Upper lobe of right lung (tissue), 1 donor: ENCODE measurements at places on chromosomes 2 and 18. TPM values are rescaled to one million over a fixed set of nuclear protein-coding genes. Genes with fewer than 3 reads are reported as not detected.

Gene FSHR
- not detected for total RNA-seq

Gene SAG
- total RNA-seq: not detected

Gene OR6B3
- total RNA-seq: not detected

Gene LOXL3
- 8.1 TPM for total RNA-seq

Gene MBD2
- total RNA-seq: 78.4 TPM

Gene PHLPP1
- total RNA-seq: 11.9 TPM

Gene IL18R1
- 26.5 TPM for total RNA-seq

Gene PLB1
- 4.2 TPM for total RNA-seq

Gene LRPPRC
- total RNA-seq: 56.1 TPM

Gene TUBA3D
- total RNA-seq: not detected

Gene CERKL
- 0.29 TPM for total RNA-seq

Gene OR6B2
- not detected for total RNA-seq

Gene GPR45
- not detected for total RNA-seq

Gene MC2R
- not detected for total RNA-seq

- no peak for DNase-seq
These were observed 45.6 kb downstream of the INSIG2 start for GRCh38 chr2:118133916-118134315.

GRCh38 chr2:174124181-174124580, 124.2 kb downstream of the OLA1 start:
- DNase-seq: no peak

DNA sequence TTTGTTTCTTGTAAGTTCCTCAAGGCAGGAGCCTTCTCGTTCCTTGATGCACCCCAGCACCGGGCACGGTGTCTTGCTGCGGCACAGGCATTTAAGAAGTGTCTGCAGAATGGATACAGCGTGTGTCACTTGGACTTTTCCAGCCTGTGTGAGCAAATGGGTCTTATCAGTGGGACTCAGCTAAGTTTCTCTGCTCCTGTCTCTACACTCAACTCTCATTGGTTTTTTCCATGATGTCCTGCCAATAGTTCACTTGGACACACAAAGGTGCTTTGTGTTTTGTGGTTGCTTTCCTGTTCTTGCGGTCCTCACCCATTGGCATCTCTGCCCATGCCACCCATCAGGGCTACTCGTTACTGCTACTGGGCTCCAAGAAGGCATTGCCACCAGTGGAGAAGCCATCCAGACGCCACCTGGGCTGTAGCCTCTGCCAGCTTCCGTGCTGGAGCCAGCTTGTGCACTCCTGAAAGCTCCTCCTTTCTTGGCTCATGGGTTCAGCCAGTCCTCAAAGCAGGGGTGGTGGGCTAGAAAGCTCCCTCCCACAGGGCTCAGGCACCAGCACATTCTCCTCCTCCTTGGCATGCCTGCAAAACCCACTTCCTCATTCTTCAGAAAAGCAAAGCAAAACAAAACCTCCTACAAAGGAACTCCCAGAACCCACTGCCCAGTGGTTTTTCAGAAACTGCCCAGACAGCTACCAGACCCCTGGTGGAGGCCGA, 41.4 kb downstream of the IL1R2 start:
- DNase-seq: peak; percentile 83

- DNase-seq: no peak
These were observed 66.3 kb downstream of the MYO5B start for GRCh38 chr18:50128506-50129271.

DNA sequence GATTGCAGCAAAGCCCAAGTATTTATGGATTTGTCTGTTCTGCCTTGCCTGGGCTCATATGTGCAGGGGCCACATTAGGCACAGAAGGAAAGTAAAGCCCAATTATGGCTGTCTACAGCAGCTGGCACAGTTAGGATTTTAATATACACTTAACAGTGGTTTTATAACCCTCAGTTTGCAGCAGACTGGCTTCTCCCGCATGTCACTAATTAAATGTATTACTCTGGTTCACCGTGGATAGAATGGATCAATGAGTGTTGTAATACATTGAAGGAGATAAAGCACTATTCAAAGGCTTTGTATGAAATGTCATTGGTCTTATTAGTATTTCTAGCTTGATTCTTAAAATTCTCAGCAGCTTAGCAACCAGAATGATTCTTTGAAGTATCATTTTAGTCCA, 320.2 kb downstream of the KCNS3 start:
- DNase-seq: no peak

- DNase-seq: no peak
These were observed 42.6 kb downstream of the HDAC4 start for GRCh38 chr2:239358062-239358754.

DNA sequence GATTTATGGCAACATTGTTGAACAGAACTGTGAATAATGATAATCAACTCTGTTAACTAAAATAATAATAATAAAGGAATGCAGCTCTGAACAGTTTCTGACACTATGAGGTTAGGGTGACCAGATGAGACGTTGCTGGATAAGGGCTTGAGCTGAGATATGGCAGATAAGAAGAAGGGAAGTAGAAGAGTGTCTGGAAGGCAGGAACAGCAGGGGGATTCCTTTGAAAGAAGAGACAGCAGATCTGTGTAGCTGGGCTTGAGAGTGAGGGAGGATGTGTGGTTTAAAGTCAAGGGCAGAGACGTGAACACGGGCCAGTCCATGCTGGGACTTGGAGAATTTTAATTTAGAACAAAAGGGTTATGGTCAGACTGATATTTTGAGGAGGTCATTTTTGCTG, 273.1 kb upstream of the SLC14A2 start:
- DNase-seq: no peak

DNA sequence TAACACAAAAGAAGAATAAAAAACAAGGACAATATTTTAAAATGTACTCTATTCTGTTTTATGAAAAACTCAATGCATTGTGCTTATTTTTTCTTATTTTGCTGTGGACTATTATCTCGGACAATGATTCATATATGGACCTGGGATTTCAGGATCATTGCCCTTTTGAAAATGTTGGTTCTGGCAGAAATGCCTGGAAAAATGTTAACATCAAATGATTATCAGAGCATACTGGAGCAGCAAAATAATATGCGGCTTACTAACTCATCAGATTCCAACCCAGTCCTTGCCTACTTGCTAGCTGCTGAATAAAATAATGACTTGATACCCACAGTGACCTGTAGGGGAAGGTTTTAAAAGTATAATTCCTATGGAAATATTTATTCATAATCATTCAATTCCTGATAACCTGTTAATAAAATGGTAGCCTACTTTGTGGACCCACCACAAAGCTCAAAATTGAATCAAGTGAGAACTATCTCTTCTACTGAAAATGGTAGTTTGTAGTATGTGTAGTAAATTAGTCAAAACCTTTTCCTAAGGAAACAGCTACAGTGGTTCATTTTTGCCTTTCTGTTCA, 117.4 kb downstream of the NEB start:
- DNase-seq: no peak

DNA sequence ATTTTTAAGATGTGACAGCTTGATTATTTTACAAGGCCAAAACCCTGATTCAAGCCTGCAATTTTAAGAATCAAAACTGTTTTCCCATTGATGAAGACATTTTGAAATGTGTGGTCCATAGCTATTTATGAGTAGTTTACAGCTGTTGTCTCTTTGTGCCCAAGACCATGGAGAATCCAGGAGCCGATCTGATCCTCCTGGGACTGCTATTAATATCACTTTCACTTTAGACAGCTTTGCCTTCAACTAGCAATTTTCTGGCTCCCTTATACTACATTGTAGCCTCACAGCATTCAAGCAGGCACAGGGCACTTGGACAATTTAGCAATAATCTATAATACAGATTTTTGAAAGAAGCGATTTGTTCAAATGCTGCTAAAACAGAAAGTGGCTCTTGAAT, 172.9 kb downstream of the SLC8A1 start:
- no peak for DNase-seq

- no peak for DNase-seq
These were observed 168.1 kb downstream of the TMEM163 start for GRCh38 chr2:134550566-134551164.

DNA sequence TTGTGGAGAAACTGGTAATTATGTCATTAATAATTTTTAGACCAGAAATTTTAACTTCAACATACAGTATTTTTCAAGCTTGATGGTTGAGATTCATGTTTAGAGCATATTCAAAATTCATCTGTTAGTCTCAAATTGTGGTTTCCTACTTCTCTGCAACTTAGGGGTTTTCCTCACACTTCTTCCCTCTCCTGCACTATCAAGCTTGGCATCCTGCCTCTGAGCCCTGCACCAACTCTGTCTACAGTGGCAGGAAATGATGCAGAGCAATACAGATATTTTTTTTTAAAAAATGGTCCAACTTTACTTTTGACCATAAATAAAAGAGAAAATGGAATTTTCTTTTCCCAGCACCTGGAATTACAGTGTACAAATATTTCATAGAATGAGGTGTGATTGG, 247.3 kb downstream of the NUP35 start:
- DNase-seq: no peak

GRCh38 chr2:106843001-106843909, 42.7 kb downstream of the ST6GAL2 start:
- no peak for DNase-seq

GRCh38 chr2:159620796-159621195, 4.4 kb upstream of the BAZ2B start:
- no peak for DNase-seq

DNA sequence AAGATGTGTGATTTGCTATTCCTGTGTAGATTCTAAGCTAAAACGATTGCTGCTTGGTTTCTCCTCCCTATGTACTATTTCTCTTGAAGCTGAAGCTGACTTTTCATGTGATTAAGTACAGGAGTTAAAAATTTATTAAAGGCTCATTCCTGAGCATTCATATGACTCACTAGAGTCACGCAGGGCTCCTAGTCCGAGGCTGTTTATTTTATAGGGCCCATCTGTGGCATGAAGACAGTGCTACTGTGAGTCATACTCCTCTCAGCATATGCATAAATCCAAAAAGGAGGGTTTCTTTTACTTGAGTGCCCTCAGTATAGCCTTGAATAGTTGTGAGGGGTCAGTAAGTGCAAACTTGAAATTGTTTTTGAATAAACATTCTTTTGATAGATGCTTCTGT, 378.8 kb downstream of the PTPRM start:
- no peak for DNase-seq

DNA sequence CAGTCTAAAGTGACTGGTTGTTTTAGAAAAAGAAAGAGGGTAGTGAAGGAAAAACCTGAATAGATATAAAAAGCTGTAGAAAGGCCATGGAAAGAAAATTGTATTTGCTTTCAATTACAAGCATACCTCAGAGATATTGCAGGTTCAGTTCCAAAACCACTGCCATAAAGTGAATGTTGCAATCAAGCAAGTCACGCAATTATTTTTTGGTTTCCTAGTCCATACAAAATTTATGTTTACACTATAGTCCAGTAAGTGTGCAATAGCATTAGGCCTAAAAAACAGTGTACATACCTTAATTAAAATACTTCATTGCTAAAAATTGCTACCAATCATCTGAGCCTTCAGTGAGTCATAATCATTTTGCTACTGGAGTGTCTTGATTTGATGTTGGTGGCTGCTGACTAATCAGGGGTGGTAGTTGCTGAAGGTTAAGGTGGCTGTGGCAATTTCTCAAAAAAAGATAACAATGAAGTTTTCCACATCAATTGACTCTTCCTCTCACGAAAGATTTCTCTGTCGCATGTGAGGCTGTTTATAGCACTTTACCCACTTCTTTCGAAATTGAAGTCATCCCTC, 2003.8 kb upstream of the PIK3C3 start:
- no peak for DNase-seq

DNA sequence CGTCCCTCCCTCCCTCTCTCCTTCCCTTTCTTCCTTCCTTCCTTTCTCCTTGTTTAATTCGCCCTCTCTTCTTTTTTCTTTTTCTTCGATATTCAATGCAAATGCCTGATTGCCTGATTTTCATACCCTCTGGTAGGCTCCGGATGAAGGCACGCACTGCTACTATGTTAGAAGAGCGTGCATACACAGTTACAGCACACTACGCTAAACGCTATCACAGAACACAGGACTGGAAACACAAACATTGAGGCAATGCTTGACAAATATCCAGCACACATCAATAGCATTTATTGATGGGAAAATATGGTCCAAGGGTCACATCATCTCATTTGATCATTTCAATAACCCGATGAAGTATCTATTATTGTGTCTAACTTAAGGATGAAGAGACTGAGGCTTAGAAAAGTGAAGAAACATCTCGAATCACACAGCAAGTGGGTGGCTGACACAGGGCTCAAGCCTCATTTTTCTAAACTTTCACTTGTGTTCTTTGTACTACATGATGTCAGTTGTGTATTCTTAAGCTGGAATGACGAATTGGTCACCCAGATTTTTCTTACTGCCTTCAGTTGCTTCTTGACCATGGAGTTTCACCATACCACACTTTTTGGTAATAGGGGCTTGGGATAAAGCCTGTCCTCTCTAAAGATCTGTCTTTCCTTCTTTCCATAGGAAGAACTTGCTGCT, 101.8 kb downstream of the TRIB2 start:
- DNase-seq: no peak

DNA sequence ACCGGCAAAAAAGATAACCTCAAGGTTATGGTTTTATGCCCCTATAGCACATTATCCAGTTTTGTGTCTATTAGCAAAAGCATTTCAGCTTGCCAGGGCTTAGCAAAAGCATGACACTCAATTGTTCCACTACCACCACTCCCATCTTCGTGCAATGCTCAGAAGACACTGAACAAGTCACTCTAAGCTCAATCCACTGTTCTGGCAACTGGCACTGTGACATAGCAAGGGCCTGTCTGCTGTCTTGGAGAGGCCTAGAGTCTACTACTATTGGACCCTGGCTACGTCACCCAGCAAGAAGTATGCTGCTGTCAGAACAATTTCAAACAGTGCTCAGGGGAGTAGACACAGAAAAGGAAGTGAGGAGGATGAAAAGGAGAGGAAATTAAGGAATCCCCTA, 103.5 kb upstream of the PPP1CB start:
- no peak for DNase-seq

- peak; percentile 51 for DNase-seq
These were observed 558.3 kb downstream of the KCNJ3 start for GRCh38 chr2:155256803-155257202.

GRCh38 chr2:232327105-232328031, 51.2 kb upstream of the ALPP start:
- DNase-seq: peak; percentile 84

DNA sequence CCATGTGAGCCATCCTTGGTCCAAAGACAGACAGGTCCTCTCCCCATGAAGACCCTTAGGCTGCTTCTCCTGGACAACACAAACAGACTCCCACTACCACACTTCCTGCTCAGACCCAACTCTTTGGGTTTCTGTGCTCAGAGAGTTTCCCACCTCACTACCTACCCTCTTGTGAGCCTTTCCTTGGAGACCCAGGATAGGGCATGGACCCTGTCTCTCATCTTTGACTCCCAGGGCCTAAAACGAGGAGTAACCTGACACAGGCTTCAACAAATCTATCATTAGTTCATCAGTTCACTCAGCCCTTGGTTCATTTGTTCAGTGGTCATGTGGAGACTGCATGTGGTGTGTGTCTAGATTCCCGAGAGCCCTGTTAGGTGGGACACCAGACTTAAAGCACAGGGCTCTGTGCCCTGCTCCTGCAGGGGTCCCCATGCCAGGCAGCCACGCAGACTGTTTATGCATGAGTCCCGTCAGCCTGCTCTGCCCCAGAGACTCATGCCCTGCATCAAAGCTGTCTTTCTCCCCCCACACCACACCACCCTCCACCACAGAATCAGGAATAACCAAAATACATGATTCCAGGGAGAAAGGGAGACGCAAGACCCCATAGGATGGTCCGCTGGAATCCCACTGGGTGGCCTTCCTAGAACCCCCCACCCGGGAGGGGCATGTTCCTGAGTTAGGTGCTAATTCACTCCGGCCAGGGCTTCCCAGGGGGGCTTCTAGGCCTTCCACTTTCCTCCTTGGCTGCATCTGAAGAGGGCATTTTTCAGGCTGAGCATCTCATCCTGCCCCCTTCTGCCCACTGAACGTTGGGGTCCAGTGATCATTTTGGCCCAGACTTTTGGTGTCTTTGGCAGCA, 100.2 kb upstream of the TEX51 start:
- DNase-seq: peak; percentile 18
